ENCODE measurements at places on chromosomes 1 and 21.

DNA sequence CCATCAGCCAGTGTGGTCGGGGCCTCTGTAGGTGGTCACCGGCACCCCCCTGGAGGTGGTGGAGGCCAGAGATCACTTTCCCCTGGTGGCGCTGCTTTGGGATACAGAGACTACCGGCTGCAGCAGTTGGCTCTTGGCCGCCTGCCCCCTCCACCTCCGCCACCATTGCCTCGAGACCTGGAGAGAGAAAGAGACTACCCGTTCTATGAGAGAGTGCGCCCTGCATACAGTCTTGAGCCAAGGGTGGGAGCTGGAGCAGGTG is 961 bp downstream of the RBM15 start:
- no peak for DNase-seq

- no peak for DNase-seq
These were observed 28.9 kb upstream of the C1orf87 start for GRCh38 chr1:60102267-60103061.

DNA sequence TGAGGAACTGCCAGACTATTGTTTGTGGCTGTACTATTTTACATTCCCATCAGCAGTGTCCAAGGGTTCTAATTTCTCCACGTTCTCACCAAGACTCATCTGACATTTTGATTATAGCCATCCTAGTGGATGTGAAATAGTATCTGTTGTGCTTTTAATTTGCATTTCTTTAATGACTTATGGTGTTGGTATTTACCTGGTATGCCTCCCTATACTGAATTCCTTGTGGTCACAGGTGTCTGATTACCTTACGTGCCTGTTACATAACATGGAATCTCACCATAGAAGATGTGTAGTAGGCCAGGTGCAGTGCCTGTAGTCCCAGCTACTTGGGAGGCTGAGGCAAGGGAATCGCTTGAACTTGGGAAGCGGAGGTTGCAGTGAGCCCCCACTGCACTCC is 13.5 kb downstream of the ZYG11A start:
- DNase-seq: no peak

DNA sequence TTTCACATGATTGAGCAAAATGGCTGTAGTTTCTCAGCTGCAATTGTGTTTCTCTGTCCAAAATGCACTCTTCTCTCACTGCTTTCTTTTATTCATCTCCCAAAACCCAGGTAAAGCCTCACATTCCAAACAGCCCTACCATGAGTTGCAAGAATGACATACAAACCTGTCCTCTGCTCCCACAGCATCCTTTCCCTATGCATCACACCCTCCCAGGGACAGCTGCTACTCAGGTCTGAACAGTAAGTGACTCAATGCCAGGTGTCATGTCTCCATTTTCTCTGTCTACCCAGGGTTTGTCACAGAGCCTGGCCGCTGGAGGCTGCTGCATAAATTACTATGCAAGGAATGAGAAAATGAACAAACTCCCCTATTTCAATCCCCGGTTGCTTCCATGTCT is 118.5 kb downstream of the PLD5 start:
- no peak for DNase-seq

- no peak for DNase-seq
These were observed 104.3 kb downstream of the EDEM3 start for GRCh38 chr1:184650177-184650866.

- peak; percentile 93 for DNase-seq
These were observed 69.2 kb upstream of the SGIP1 start for GRCh38 chr1:66464802-66465201.
